Activated effector memory CD4-positive, alpha-beta T cell treated with anti-CD3 and anti-CD28 coated beads, Interleukin-2, amount 50 U/mL, for 16 hours (primary cell): ENCODE measurements at places on chromosomes 16 and 17.

GRCh38 chr16:69307856-69308255 is 3.3 kb upstream of the VPS4A start:
- no peak for DNase-seq

- no peak for DNase-seq
These were observed 381.8 kb downstream of the SOX9 start for GRCh38 chr17:72502371-72503341.

- DNase-seq = no peak
These were observed 104.9 kb upstream of the TBX2 start for GRCh38 chr17:61294777-61295176.

GRCh38 chr17:39753514-39754160 is 15.9 kb downstream of the GRB7 start:
- peak; percentile 91 for DNase-seq

DNA sequence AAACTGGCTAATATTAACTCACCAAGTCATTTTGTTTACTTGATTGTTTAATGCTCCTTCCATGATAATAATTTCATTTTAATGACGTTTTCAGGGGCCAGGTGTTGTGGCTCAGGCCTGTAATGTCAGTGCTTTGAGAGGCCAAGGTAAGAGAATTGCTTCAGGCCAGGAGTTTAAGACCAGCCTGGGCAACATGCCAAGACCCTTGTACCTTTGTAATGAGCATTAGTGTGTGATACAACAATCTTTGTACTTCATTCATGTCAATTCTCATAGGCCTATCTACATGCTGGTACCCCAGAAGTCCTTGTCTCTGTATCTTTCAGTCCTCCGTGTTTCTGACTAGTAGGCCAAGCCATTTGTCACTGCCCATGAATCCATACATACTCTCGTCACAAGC is 296.9 kb downstream of the ZFHX3 start:
- DNase-seq = no peak

GRCh38 chr16:12318661-12319427 is 342.3 kb downstream of the SNX29 start:
- no peak for DNase-seq

DNA sequence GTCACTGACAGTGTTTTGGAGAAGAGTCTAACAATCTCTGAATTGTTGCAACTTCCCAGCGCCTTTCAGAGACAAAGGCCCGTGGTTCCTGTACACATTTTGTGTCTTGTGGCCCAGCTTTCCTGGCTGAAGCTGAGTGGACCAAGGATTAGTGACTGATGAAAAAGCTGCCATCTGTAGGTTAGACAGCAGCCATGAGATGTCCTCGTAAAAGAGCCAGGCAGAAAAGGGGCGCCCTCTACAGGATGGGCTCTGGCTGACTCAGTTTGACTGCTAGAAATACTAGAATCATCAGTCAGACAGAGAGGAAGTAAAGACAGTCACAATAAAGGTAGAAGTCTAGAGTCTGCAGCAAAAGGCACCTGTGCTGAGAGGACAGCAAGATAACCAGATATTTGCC is 26.5 kb upstream of the NF1 start:
- peak; percentile 78 for DNase-seq

- peak; percentile 19 for DNase-seq
These were observed 6.3 kb downstream of the JPT1 start for GRCh38 chr17:75147878-75148546.

DNA sequence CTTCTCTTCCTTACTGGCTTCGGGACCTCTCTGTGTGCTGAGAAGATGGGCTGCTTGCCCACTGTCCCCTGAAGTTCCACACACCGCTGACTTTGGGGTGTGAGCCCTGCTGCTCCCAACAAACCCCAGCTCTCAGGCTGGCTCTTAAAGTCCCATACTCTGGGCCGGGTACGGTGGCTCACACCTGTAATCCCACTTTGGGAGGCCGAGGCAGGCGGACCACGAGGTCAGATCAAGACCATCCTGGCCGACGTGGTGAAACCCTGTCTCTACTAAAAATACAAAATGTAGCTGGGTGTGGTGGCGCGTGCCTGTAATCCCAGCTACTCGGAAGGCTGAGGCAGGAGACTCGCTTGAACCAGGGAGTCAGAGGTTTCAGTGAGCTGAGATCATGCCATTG is 17.2 kb downstream of the CD7 start:
- DNase-seq = no peak

DNA sequence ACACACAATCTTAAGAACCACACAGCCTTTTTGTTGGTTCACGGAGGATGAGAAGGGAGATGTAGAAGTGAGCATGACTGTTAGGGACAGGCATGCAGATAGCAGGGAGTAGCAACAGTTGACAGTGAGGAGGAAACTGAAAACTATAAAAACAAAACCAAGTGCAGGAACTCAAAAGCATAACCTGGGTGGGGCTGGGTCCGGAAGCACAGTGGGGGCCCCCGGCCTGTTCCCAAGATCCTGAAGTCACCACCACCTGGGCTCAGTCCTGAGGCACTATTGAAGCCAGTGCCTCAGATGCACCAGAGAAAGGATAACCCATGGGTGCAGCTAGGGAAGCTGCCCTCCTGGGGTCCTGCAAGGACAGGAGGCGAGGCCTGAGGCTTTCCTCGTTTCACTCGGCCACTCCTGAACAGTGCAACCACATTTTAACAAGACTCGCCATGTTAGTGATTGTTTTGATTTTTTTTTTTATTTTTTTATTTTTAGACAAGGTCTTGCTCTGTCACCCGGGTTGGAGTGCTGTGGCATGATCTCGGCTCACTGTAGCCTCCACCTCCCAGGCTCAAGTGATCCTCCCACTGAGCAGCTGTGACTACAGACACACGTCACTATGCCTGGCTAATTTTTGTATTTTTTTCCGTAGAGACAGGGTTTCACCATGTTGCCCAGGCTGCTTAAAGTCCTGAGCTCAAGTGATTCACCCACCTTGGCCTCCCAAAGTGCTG is 27.7 kb upstream of the CBX4 start:
- no peak for DNase-seq

DNA sequence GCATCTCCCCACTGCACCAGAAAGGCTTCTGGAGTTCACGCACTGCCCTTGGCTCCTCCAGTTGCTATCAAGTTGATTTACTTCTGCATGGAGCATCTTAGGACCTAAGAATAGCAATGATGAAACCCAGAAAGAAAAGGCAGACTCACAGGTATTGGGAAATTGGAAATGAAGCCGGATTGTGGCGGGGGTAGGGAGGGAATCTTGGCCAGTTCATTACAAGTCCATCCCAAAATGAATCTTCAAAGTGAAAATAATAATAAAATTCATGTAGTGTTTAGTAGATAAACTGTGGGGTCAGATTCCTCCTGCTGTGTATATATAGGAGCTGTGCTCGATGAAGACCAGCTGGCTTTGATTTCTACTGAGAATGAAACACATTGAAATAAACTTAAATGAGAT is 33.7 kb downstream of the TEKT3 start:
- DNase-seq = no peak

- no peak for DNase-seq
These were observed 83.6 kb downstream of the RGS9 start for GRCh38 chr17:65220732-65221131.

DNA sequence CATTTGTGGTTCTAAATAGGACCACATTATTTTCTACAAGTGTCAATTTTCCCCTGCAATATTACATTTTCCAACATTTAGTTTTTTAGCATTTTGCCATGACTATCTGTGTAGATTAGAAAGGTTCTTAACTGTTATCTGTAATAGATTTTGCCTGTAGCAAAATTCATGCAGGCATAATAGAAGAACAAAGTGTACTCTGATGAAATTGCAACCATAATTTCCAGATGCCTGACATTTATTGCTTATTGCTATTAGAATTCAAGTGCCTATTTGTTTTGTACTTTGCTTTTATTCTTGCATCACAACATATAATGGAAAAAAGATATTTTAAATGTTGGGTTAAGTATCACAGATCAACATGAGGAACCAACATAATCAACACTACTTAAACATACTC is 337.7 kb downstream of the TOX3 start:
- no peak for DNase-seq

GRCh38 chr17:5045496-5045895 is 10.3 kb upstream of the SLC52A1 start:
- DNase-seq = no peak

GRCh38 chr17:71825687-71826086 is 295.1 kb upstream of the SOX9 start:
- DNase-seq = no peak

DNA sequence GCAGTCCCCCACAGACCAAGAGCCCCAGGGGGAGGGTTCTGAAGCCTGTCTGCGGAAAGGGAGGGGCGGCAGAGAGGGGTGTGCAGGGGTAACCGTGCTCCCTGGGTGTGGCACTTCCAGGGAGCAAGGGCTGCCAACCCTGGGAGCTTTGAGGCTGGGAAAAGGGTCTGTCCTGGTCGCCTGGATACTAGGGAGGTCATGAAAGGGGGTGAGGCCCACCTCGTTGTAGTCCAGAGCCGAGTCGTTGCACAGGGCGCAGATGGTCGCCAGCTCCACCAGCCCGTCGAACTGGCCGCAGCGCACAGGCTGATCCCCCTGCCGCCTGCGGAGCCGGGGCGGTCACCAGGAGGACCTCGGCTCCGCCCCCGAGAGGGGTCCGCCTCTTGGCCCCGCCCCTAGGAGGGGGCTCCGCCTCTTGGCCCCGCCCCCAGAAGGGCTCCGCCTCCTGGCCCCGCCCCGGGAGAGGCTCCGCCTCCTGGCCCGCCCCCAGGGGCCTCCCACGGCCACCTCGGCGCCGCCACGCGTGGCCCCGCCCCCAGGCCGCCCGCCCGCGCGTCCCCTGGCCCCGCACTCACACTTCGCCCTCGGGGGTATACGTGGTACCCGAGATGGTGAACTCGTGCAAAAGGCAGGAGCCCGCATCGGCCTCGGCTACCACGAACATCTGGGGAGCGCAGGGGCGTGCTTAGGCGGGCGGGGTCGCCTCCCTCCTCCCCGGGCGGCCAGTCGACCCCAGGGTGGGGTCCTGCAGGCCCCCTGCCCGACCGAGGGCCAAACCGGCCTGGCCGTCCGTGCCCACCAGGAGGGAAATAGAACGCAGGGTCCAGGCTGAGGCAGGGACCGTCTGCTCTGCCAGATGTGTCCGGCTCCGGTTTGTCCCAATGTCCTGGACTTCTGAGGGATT is 19.5 kb downstream of the ATP2A3 start:
- DNase-seq = peak; percentile 85

DNA sequence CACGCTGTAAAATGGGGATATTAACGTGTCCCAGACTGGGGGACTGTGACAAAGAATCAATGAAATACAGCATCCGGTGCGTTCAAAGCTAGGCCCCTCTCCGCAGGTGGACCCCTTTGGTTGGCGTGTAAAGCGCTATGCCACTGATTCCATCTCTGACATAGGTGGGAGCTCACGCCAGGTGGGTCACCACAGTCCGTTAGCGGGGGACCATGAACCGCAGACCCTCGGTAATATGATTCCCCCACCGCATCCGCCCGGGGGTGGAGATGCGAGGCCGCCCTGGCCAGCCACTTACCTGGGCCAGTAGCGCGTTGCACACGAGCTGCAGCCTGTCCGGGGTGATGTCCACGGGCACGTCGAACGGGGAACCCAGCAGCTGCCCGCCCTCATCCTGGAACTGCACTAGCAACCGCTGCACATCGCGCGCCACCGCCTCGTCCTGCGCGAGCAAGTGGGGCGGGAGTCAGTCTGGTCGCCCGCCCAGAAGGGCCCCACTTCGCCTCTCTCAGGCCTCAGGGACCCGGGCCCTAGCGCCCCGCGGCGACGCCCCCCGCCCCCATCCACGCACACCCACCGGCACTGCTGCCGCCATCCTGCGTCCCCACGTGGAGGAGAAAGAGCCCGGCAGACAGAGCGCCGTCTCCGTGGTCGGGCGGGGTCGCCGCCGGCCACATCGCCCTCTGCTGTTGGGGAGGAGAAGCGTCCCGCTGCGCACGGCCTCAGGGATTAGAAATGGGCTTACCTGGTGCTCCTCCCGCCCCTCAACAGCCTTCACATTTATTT is at the start of gene NLE1:
Gene NLE1 (minus strand): TSS at position 623 of the 786 bp plus-strand sequence. CDS start 28 bp downstream, at position 595.
- peak; percentile 96 for DNase-seq

GRCh38 chr16:57941016-57941664 is 29.8 kb downstream of the CNGB1 start:
- DNase-seq = no peak

DNA sequence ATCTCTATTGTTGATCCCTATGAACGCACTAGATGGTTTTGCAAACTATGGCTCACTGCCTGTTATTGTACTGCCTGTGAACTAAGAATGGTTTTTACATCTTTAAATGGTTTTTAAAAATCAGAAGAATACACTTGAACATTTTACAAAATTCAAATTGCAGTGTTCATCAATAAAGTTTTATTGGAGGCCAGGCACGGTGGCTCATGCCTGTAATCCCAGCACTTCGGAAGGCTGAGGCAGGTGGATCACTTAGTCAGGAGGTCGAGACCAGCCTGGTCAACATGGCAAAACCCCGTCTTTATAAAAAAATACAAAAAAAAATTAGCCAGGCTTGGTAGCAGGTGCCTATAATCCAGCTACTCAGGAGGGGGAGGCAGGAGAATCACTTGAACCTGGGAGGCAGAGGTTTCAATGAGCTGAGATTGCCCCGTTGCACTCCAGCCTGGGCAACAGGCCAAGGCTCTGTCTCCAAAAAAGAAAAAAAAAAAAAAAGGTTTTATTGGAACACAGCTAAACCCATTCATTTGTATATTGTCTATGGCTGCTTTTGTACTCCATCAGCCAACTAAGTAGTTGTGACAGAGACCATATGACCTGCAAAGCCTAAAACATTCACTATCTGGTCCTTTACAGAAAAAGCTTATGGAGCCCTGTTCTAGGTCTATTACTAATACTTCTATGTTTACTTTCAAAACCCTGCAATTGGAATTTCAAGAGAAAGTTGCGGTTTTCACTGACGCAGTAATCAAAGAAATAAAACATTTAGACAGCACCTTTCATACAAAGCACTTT is 18.9 kb downstream of the IKZF3 start:
- no peak for DNase-seq

DNA sequence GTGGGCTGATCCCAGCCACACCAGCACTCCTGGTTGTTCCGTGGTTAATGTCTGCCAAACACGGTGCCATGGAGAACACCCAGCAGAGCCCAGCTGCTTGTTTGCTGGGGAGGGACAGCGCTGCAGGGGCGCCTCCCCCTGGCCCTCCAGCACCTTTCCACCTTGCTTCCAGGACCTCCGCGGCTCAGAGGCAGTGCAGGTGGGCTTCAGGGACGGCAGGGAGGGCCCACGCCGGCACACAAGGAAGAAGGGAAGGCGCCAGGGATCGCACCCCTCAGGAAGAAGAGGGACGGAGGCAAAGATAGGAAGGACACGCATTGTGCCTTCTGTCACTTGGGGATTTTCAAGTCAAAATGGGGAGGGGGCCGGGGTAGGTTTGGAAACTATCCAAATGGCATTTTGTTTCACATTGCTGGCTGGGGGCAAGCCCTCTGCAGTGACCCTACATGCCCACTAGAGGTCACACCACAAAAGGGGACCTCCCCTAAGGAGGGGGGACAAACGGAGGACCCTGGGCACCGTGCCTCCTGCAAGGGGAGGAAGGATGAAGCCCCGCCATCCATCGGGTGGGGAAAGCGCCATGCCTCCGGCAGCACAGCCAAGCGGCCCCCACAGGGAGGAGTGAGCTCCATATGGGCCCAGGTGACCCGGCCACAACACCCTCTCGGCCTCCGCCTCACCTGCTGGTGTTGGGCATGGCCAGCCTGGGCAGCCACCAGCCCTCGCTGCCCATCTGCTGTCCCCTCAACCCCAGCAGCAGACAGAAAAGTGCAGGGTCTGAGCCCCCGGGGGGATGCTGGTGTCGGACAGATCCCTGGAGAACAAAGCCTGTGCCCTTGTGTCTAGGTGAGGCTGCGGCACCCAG is 7.5 kb upstream of the C16orf95 start:
- DNase-seq = peak; percentile 80
